ENCODE measurements at places on chromosomes 4 and X.

DNA sequence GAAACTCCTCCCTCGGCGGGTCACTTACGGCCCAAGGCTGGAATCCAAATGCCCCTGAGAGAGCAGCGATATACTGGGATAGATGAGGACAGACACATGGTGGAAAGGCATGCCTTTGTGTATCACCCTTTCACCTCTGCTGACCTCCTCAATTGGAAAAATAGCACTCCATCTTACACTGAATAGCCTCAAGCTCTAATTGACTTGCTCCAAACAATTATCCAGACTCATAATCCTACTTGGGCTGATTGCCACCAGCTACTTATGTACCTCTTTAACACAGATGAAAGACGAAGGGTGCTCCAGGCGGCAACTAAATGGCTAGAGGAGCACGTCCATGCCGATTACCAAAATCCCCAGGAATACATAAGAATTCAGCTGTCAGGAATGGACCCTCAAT lies 1142.2 kb downstream of the ARAP2 start:
- DNase-seq = no peak

DNA sequence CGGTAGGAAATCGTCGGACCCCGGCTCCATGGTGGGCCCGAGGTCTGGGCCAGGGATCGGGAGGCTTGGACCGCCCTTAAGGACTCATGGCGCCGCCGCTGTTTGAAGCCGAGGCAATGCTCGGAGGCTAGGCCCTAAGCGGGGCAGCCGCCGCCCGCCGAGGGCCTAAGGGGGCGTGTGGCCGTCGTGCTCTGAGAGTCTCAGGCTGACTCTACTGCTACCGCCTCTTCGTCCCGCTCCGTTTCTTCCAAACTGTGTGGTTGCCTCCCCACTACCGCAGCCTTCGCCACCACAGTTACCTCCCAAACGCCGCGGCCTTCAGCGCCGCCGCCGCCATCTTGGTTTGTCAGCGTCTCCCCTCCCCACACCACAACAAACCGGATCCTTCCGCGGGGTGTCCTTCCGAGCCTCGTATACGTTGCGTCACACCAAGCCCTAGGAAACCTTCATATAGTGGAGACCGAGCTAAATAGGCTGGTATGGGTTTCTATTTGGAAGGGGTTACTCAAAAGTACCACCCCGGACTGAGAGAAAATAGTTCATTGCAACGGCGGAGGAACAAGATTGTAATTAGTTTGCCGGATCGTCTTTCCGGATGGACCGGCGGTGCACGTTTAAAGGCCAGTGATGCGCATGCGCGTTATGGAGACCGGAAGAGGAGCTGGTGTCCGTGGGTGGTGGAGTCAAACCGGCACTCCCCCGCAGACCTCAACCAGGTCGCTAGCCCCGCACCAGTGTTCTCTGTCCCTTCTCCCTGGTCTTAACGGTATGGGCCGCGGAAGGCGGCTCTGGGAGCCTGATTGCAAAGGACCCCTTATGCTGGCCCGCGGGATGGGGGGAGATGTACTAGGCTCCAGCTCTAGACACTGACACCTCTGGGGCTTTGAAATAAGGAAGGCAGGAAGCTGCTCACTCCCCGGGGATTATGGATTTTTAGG lies at the start of gene KDM5C:
Gene KDM5C (minus strand): TSS at position 348 of the 938 bp plus-strand sequence. CDS start 318 bp downstream, at position 30.
- DNase-seq = peak; percentile 95

DNA sequence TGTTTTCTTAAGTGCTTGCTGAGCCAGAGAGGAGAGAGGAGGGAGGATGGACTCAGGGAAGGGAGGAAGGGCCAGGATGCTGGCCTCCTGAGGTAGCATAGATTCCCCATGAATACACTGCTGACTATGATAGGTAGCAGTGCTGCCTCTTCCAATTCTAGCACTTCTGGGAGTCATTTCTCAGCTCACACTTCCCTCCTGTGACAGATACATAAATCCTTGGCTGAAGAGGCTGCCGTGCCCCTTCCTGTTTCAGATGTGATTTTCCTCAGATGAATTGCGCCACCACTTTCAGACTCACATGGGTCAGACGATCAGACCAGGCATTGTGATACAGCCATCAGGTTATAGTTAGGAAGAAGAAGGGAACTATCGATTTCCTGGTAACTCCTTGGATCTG lies 22.4 kb downstream of the TSC22D3 start:
- DNase-seq = no peak

DNA sequence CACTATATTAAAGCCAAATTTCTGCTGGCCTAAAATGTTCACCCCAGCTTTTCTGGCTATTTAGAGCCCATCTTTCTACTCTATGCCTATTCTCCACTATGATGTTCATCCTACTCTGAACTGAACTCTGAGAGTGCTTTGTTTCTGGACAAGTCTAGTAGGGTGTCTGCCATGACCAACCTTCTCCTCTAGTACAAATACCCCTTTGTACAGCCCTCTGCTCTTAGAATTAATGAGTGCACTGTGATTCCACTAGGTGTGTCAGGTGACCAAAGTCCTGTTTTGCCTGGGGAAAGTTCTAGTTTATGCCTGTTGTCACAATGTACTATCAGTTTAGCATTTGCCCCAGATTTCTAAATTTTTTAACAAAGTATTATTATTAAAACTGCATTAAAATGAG lies 388.1 kb upstream of the MAD2L1 start:
- no peak for DNase-seq

DNA sequence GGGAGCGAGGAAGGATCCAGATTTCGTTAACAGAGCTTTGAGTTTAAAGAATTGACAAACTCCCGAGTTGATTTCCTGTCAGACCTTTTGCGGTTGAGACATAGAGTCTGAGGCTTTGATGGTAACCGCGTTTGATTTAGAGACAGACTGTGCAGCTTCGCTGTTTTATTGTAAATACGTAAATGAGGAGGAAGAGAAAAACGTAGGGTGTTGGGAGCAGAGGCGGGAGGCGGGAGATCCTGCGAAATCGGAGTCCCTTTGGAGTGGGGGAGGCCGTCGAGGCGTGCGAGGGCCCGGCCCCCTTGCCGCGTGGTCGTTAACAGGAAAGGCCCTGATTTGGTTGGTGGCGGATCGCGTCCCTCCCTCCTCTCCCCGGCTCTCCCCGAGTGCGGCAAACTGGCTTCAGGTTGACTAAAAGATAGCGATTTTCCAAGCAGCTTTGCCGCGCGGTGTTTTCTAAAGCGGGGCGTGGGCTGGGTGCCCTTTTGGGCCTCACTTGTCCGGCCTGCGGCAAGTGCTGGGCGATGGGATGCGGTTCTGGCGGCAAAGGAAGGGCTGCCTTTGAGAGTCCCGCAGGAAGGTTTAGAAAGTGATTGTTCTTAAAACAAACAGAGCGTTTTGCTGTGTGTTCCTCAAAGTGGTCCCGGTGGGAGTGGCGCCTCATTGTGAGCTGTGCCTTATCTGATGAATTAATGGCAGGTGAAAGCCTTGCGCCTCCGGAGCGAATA lies 857 bp downstream of the SCML1 start:
- peak; percentile 30 for DNase-seq

GRCh38 chr4:94603170-94603747 lies 151.5 kb downstream of the PDLIM5 start:
- peak; percentile 10 for DNase-seq

- DNase-seq = peak; percentile 73
Observed at GRCh38 chrX:118847676-118848075, 24.1 kb downstream of the ZCCHC12 start.

- peak; percentile 88 for DNase-seq
Observed at GRCh38 chr4:140260227-140260626, 106.2 kb upstream of the MAML3 start.

DNA sequence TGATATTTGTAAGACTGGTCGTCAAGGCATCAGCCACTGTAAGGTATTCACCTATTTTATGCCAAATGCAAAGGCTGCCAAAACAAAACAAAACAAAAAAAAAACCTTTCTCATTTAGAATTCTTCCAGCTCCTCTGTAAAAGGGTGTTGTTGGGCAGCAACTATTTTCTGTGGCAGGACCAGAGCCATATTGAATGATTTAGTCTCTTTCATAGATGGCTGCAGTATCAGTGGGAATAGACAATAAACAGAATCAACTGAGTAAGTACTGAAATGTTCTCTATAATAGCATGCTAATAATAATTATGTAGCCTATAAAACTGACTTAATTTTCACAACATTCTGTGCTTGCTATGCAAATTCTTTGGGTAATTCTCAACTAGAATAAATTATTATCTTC lies 389.7 kb upstream of the PABPC4L start:
- DNase-seq = no peak

DNA sequence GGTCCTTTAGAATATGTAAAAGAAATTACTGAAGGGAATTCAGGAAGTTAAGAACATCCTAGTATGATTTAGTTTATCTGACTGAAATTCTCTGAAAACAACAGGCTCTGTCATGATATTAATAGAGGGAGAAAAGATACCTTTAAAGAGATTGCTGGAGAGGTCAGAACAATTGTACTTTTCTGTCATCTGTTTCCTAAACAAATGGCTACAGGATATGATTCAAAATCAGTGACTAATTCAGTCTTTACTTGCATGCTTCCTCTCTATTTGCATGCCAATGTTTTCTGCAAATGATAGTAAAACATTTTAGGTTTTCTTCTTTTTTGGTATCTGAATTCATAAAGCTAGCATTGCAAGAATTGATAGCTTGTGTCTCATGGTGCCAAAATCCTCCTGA lies 616.7 kb upstream of the PCDH7 start:
- DNase-seq = no peak

DNA sequence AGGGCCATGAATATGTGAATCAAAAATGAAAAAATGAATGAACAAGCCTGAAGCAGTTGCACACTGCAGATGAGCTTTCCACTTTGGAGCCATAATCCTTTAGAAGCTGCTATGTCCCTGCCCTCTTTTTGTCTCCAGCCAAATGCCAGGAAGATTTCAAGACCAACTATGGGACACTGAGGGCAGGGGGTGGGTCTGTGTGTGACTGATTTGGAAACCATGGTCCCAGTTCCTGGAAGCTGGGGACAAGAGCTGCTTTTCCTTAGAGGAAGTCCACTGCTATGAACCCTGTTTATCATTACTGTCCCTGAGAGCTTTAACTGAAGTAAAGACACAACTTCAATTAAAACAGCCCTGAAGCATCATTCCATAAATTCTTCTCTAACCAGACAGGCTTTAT lies 153.9 kb upstream of the GPC4 start:
- no peak for DNase-seq

DNA sequence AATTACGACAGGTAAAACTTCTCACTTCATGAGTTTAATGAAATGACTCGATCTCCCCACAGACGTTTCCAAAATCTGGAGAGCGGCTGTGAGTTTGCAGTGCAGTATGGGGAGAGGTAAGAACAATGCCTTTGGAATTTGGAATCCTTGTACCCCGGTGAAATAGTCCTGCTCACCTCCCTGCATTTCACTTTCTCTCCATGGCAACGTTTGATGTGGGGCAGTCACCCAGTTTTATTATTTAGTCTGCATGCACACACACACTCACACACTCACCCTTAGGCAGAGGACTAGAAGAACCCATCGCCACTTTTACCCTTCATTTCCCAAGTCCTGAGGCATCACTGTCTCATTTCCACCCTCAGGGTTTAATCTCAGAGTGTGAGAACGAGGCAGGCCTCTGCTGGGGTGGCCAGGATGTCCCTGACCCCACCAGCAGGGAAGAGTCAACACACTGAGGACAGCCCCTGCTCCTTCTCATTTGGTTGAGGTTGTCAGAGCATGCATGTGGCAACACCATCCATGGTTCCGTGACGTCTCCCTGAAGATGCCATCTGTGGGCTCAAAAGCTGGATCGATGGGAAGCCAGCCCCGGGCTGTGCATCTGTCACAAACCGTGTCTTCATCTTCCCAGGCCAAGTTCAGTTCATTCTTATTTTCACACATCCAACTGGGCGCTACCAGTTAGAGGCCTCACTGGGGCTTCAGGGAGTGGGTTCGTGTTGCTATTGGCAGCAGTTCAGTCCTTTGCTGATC lies 119.8 kb upstream of the TRIM2 start:
- DNase-seq = no peak

DNA sequence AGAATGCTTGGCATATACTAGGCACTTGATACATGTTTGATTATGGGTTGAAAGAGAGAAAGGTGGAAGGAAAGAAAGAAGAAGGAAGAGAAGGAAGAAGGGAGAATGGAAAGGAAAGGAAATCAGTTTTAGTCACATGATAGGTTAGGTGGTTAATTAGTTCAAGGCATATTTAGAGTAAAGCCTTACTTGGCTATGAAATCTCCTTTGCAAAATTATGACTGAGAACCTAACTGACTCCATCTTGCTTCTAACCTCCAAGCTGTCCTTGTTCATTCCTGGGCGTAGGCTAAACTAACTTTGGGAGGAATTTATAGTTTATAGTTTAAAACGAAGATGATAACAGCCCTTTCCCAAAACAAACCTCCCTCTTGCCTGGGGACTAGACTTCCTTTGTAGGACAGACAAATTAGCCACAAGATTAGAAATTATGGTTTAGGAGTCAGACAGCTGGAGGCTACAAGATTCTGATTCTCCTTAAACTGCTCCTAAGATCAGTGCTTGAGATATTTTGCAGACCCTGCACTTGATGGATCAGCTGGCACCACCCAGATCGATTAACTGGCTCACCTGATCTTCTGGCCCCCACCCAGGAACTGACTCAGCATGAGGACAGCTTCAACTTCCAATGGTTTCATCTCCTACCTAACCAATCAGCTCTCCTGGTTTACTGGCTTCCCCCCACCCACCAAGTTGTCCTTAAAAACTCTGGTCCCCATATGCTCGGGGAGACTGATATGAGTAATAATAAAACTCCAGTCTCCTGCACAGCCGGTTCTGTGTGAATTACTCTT lies 55.0 kb downstream of the TXK start:
- DNase-seq = no peak
